HuH-7 (cell line): ENCODE measurements at places on chromosomes 12 and 14.
A peak's percentile ranks its signal among the peaks of the same experiment; 100 is the strongest.

DNA sequence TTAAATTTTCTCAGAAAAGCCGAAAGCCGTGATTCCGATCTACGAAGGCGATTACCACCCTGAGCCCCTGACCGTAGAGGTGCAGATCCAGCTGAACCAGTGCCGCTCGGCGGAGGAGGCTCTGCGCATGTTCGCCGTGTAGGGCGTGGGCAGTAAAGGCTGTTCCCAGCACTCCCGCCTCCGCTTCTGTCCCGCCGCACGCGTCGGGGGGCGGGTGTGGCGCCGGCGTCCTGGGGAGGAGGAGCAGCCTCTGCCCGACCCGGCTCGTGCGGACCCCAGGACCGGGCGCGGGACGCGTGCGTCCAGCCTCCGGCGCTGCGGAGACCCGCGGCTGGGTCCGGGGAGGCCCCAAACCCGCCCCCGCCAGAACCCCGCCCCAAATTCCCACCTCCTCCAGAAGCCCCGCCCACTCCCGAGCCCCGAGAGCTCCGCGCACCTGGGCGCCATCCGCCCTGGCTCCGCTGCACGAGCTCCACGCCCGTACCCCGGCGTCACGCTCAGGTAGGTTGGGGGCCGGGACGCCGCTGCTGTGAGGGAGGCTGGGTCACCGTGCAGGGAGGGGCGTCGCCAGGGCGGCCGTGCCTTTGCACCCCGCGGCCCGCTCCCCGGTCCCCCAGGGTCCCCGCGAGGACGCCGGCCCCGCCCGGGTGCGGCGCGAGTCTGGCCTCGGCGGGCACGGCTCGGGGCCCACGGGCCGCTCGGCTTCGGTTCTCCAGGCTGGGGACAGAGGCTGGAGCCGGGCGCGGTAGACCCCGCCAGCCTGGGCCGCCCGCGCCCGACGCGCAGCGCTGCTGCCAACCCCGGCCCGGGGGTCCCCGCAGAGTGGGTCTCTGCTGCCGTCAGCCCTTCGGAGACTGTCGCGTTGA, at the start of gene B3GNT4:
Gene B3GNT4 (plus strand): TSS at position 409 of the 866 bp plus-strand sequence. CDS start 910 bp downstream, outside the sequence.
- peak; percentile 73 for DNase-seq

DNA sequence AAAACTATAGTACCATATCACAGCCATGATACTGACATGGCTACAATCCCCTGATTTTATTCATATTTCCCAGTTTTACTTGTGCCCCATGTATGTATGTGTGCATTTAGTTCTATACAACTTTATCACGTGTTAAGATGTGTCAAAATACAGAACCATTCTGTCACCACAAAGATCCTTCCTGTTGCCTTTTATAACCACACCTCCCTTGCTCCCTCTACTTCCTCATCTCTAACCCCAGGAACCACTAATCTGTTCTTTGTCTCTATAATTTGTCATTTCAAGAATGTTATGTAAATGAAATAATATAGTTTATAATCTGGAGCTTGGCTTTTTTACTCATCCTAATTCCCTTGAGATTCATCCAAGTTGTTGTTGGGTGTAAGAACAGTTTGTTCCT, 358.4 kb downstream of the DPF3 start:
- no peak for DNase-seq

DNA sequence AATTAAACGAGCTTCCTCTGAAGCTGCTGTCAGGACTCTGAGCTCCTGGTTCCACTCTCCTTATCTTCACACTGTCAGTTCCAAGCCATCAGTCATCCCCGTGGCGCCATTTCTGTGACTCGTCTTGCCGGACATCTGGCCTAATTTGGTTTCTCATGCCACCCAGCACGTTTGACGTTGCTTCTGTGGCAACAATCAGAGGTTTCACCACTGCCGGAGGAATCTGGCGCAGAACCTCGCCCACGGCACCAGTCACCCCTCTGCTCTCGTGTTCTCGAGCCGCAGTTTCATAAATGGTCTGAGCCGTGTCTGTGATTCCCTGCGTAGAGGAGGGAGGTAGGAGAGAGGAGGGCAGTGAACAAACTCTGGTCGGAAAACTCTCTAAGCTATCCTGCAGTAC, 29.7 kb downstream of the BDKRB1 start:
- DNase-seq: no peak

DNA sequence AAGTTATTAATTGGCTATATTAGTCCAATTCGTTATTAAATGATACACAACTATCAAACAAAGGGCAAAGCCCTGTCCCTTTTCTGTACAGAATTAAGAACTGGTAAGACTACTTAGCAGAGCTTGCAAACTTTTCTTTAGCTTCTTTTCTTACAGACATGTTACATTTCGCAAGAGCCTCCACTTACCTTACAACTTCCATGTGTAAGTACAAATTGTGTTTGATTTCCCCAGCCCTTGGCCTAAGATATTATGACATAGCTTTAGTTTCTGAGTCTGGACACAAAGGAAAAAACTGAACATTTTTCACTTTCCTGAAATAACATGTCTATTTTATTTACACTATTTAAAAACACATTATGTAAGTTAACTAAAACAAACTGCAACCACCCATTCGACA, 1.7 kb downstream of the ATF7 start:
- no peak for DNase-seq

DNA sequence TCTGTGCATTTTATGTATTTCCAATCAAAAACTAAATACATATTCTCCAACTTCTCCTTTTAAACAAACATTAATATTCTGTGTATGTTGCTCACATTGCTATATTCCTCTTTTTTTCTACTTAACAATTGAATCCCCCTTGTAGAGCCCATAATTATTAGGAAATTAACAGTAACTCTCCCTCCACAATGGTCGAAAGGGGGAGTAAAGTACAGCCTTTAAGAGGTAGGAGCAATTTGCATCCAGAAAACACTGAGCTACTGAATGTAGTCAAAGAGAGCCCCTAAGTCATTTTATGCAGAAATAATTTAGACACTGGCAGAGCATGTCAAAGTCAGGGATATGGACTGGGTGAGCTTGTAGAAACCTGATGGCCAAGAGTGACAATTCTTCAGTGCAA, 57.2 kb upstream of the SCN8A start:
- DNase-seq: no peak

GRCh38 chr12:88381466-88381865, 198.8 kb downstream of the KITLG start:
- no peak for DNase-seq

DNA sequence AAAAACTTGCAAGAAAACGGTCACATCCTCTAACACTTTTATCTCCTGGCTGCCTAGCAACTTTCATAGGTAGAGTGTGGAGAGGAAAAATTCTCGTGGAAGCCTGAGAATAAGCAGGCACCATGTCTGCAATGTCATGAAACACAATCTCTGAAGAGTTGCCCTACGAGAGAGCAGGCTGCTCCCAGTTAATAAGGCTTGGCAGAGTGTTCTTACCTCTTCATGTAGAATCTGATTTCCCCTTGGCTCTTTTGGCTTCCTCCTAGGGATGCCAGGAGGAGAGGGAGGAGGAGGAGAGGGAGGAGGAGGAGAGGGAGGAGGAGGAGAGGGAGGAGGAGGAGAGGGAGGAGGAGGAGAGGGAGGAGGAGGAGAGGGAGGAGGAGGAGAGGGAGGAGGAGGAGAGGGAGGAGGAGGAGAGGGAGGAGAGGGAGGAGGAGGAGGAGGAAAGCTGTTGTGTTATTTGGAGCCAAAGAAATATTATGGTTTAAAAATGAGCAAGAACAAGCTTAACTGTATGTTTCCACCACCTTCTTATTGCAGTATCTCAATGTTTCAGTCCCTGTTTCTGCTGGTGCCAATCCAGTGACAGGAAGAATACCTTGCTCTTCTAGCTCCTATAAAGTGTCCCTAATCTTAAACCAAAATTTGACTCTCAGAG, 52.9 kb downstream of the EGLN3 start:
- DNase-seq: no peak

GRCh38 chr12:105562199-105562971, 231.9 kb downstream of the C12orf75 start:
- no peak for DNase-seq

DNA sequence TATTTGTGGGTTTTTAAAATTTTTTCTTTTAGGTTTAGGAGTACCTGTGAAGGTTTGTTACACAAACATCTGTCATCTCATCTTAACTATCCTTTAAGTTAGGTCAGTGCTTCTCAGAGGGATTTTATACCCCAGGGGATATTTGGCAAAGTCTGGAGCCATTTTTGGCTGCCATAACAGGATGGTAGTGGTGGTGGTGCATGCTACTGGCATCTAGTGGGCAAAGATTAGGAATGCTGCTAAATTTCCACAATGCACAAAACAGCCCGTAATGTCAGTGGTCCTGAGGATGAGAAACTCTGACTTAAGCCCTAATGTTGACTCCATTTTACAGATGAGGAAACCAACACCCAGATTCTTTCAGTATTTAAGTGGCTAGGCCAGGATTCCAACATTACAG, 85.2 kb upstream of the MYF6 start:
- DNase-seq: no peak

GRCh38 chr14:24798911-24799462, 165.0 kb upstream of the GZMB start:
- no peak for DNase-seq

DNA sequence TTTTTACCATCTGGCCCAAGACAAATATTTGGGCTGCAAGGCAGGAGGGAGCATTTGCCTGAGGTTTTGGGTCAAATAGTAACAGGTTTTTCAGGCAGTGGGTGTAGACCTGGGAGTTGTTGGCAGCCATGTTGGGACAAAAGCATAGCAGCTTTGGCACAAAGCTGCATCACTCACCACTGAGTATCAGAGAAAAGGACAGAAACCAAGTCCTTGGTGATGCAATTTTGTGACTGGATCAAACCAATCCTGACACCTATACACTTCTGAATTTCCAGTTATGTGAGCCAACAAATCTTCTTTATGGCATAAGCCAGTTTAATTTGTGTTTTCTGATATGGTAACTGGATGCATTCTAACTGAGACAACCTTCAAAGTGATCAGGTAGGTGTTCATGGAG, 144.8 kb upstream of the KRR1 start:
- no peak for DNase-seq

DNA sequence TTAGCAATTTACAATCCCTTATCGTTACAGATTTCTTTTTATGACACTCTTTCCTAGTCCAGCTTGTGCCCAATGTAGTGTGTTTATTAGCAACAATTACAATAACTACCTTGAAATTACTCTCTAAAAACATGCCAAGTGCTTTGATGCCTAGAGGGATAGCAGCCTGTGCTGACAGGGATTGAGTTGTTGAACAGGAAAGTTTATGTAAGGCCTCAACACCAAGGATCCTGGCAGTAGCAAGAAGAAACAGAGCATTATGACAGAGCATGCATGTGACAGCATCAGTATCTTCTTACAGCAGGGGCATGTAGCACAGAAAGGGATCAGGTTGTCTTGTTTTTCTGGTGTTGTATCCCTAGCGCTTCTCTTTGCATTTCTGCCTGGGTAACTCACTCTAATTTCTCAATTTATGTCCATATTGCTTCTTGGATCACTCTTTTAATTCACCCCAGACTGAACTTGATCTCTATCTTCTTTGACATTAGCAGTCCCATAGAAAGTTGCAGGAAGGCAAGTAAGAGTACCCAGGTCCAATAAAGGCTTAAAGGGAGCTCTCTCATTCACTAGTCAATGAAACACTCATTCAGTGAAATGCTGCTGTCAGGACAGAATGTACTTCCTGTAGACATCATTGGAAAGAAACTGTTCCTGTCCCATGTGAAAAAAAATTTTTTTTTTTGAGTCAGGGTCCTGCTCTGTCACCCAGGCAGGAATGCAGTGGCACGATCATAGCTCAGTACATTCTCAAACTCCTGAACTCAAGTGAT, 220.0 kb upstream of the GRIP1 start:
- no peak for DNase-seq

DNA sequence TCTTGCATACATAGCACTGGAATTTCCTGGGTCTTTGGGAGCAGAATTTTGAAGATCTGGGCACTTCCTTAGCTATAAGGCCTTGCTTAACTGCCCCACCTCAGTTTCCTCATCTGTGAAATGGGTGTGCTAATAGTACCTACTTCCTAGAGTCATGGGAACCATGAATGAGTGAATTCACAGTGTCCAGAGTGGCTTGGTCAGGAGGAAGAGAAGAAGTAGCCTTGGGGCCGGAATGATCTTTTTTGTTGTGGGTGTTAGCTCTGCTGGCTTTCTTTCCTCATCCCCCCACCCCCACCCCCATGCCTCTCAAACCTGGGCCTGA, 2.4 kb downstream of the SH2B3 start:
- no peak for DNase-seq

- no peak for DNase-seq
Measured at GRCh38 chr14:73625706-73626105, 13.4 kb downstream of the ACOT6 start.

DNA sequence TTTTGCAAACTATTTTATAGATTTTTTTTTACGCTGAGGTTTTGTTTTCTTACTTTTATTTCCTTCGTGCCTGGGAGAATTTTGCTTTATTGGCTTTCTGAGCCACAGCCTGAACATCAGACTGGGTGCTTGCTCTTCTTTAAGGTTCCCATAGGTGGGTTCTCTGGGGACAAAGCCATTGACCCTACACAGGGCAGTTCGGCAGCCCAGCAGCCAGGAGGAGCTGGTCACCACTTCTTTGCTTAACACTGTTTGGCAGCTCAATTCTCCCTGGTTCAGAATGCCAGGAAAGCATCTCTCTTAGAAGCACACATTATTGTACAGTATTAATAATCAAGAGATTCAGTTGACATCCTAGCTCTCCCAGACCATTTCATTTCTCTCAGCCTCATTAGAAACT, 140.8 kb upstream of the NEDD1 start:
- DNase-seq: no peak

GRCh38 chr14:85214471-85214870, 315.5 kb upstream of the FLRT2 start:
- no peak for DNase-seq

DNA sequence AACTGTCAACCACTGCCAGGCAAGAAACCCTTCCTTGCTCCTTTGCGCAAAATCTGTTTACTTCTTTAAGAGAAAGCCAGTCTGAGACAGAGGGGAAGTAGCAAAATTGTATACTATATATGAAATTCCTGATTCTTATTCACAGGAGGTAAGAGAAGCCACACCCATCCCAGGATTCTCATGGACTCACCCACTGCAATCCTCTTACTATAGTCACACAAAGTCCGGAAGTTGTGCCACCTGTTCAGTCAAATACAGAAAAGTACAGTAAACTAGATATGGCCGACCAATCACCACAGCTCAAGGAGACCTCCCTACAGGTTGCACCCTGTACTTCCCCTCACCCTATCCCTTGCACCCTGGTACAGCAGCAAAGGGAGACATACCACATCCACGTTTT, 2.9 kb downstream of the PRMT5 start:
- no peak for DNase-seq

DNA sequence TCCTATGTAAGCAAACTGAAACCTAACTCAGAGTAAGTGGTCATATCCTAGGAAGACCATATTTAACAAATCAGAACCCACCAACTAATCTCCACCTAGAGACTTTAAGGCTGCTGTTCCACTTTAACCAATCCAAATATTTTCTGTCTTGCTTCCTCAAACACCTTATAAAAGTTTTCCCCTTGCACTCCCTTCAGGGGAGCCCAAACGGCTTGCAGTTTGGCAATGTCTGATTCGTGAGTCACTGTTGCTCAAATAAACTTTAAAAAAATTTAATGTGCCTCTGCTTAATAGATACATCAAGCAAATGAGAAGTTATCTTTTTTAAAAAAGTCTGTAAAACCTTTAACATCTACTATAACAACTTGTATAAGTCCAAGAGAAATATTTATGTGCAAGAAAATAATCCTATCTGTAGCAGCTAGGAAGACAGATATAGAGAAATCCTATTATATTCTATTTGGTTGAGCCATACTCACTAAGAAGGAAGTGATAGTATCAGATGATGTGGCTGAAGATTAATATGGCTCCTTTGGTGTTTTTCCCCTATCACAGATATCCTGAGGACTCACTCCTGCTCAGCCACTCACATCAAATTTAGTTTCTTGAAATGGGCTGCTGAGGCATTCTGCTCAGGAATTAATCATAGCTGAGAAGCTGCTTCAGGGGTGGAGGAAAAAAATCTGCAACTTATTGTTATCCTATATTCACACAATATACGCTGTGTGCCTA, 65.1 kb upstream of the DUSP6 start:
- DNase-seq: no peak
